ENCODE measurements at places on chromosomes 12 and 14.

DNA sequence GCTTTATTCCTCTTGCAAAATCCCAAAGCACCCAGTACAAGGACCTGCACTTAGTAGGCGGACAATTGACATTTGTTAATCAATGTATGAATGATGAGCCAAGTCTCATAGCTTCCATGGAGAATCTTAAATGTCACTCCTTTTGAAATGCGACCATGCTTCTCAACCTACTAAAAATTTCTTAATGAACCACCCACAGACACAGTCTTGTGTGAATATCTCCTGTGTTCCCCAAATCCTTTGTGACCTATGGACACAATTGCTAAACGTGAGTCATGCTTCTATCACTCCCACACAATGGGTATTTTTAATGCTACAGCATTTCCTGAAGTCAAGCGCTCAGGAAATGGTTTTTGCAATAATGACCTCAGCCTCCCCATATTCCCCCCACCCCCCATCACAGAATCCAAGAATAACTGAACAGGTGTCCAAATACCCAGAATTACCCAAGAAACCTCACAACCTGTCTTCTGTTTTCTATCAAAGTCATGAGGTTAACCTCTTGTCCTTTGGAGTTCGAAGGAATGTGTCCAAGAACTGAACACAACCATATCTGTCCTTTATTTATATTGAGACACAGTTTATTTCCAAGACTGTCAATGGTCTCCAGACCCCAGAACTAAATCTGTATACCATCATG is 163.6 kb upstream of the PLEKHG7 start:
- no peak for DNase-seq

DNA sequence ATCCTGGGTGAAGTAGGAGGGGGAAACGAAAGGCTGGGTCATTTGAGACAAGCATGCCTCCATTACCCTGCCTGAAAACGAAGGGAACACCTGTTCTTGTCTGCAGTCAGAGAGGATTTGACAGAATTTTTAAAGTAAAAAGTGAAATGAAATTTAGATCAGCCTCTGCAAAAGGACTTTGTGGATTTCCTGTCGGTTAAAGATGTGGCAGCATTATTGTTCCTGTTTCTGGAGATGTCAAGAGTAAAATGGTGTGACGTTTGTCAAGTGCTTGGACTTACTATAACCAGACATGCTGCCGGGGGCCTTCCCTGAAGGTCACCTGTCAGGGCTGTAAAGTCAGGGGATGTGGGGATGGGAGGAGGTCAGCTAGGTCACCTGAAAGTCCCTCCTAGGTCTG is 32.0 kb downstream of the NRXN3 start:
- no peak for DNase-seq

DNA sequence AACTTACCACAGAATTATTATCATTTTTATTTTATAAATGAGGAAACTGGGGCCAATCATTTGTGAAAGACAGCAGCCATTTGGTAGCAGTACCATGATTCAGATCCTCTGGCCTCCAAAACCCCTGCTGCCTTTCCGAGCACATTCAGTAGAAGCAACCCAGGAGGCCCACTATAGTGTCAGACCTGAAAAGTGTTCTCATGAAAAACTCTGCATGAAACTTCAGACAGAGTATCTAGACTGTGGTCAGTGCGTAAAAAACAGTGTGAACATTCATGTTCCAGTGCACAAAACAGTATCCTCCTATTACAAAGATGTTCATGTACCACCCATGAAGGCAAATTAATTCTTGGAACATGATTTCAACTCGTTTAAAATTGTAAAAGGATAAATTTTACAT is 112.0 kb downstream of the EPS8 start:
- no peak for DNase-seq

- peak; percentile 85 for DNase-seq
Measured at GRCh38 chr12:120231316-120232011, 30.6 kb upstream of the RPLP0 start.

- DNase-seq: no peak
Measured at GRCh38 chr14:95183532-95184412, 26.4 kb upstream of the DICER1 start.

DNA sequence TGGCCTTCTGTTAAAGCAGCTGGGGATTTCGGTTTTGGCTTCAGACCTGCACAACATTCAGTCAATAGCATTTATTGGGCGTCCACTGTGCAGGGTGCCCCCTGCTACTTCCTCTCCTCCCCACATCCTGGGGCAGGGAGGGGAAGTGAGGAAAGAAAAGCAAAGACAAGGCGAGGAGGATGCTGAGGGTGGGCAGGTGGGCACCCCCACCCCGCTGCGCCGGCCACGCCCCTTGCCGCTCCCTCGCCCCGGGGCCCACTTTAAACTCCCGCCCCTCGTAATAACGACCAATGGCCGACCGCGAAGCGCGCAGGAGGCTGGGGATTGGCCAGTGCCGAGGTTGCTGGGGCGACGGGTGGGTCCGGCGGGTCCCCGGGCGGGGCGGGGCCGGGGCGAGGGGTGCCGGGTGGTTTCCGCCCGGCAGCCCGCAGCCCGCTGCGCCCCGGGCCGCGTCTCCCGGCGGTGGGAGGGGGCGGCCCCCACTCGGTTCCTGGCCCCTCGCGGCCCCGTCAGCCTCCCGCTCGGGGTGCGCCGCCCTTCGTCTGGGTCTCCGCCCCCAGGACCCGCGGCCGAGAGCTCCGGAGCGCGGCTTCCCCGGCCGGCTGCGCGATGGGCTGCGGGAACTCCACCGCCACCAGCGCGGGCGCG is at the start of gene C12orf75:
TSS of gene C12orf75 (plus strand) at position 409 of the 648 bp plus-strand sequence. CDS start at position 610, 201 bp downstream.
- DNase-seq: peak; percentile 84

DNA sequence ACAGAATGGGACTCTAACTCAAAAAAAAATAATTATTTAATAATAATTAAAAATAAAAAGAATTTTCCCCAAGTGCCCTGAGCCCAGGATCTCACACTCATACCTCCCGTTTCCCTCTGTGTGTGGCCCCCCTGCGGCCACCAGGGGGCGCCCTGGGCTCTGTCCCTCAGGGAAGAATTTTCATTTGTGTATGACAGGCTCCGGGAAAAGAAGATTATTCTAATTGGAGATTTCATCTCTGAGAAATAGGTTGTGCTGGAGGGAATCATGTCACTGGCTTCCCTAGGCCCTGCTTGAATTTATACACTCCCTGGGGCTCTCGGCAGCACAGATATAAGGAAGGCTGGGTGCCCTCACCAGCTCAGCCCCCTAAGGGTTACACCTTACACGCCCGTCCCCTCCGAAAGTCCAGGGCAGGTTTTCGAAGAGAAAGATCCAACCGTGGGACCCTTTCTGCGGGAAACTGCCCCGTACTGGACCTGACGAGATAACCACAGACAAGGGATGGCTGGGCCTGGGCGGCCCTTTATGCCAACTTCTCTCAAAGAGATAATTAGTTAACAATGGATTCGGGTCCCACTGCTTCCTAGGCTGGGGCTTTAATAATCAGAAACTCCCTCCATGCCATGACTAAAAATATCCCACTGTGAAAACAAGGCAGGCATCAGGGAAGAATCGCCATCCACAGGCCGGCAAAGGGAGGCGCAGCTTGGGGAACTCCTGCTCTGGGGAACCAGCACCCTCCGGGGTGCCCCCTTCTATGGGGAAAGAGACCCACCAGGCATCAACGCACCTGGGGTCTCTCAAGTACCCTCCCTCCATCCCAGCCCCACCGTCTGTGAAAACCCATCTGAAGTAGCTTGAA is 80.7 kb downstream of the KDM2B start:
- peak; percentile 80 for DNase-seq

DNA sequence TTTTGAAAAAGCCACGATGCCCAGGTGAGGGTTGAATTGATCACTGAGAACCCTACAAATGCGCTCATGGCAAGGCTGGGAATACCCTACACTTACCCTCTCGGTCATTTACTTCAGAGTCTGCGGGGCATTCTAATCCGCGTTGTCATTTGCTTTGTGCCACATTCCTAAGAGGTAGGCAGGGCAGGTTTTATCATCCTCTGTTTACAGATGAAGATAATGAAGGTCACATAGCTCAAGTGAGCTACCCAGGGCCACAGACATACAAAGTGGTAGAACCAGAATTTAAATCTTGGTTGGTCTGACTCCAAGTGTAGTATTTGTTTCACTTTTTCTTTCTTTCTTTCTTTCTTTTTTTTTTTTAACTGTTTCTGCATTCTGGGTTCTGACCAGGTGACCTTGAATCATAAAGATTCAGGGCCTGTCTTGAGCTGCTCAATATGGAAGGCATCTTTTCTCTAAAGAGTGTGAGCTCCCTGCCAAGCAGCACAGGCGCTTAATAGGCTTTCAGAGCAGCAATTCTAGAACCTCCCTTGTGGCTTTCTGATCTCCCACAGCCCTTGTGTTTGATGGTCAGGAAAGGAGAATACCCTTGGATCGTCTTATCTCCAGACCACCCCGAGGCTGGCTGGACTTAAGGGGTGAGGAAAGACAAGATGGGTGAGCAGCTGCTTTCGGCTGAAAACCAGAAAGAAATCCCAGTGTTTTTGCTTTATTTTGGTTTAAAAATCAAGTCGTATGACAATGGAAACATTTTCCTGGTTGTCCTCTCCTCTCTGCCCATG is 662 bp upstream of the BATF start:
- DNase-seq: no peak

- DNase-seq: no peak
Measured at GRCh38 chr12:113142173-113142885, 6.8 kb upstream of the RASAL1 start.

DNA sequence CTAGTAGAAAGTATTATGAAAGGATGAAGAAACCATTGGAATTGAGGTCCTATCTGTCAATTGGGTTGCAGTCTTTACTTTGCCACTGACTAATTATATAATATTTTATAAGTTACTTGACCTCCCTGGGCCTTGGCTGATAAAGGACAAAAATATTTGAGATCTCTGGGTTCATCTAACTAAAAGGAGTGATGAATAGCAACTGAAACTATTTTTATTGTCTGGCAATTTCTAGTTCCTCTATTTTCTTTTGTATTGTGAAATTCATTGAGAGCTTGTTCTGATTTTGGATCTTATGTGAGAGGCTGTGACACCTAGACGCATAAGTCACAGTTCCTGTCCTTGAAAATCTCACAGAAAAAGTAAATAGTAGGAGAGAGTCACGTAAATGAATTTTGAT is 415.7 kb upstream of the ATP2B1 start:
- DNase-seq: no peak

GRCh38 chr14:22300646-22301045 is 288.4 kb downstream of the DAD1 start:
- DNase-seq: no peak

GRCh38 chr12:72734581-72734980 is 462.4 kb downstream of the TRHDE start:
- no peak for DNase-seq

- DNase-seq: no peak
Measured at GRCh38 chr14:94600148-94600545, 12.0 kb upstream of the SERPINA3 start.

- no peak for DNase-seq
Measured at GRCh38 chr14:19851365-19851764, 23.6 kb upstream of the OR4K2 start.

- no peak for DNase-seq
Measured at GRCh38 chr12:911191-911826, 38.2 kb downstream of the RAD52 start.

- no peak for DNase-seq
Measured at GRCh38 chr12:56683-57346, 9.8 kb upstream of the IQSEC3 start.

GRCh38 chr14:65210822-65211182 is 108.5 kb upstream of the MAX start:
- DNase-seq: no peak

- DNase-seq: no peak
Measured at GRCh38 chr14:68231898-68232297, 412.3 kb downstream of the RAD51B start.

DNA sequence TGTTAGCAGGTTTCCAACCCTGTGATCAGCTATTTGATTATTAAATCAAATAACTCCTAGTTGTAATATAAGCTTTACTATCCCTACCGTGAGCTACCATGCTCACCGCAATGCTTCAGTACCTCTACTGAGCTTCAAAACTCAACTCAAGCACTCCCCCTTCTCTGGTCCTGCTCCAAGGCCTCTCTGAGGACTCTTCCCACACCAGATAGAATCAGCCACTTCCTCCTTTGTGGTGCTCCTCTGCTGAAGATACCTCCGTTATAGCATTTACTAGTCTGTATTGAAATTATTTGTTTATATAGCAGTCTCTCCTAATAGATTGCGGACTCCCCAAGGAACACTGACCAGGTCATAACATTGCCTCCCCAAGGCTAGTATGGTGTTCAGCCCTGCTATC is 17.5 kb downstream of the AREL1 start:
- no peak for DNase-seq

DNA sequence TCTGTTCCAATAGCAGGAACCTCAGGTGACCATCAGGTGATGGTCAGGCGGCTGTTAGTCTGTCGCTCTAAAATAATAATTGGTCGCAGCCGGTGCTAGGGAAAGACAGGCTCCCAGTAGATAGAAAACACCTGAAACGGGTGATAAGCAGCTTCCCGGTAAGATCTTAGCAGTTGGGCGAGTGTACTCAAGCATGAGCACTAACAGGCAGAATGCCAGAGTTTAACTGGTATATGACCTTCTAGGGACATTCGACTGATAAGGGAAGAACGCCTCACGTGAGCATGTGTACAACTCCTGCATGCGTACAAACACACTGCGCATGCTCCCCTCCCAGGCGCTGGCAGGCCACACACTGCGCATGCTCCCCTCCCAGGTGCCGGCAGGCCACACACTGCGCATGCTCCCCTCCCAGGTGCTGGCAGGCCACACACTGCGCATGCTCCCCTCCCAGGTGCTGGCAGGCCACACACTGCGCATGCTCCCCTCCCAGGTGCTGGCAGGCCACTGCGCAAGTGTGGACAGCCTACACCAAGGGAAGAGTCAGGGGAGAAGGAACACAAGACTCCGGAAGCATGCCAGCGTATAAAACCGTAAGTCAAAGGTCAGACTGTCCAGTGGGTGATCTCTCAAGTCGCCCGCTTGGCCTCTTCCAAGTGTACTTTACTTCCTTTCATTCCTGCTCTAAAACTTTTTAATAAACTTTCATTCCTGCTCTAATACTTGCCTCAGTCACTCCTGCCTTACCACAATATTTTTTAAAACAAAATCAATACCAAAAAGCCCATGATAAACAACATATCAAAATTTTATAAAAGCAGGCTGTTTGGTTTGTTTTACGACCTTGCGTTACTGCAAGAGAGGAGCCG is 24.5 kb downstream of the GPRC5D start:
- DNase-seq: peak; percentile 53

- DNase-seq: no peak
Measured at GRCh38 chr14:43003845-43004244, 1397.2 kb downstream of the LRFN5 start.

GRCh38 chr14:44616204-44616603 is 109.1 kb upstream of the FSCB start:
- no peak for DNase-seq

GRCh38 chr14:105091517-105092170 is 26.4 kb upstream of the GPR132 start:
- no peak for DNase-seq

- no peak for DNase-seq
Measured at GRCh38 chr12:116697305-116697704, 40.6 kb downstream of the SPRING1 start.

- no peak for DNase-seq
Measured at GRCh38 chr12:43277651-43278540, 274.1 kb downstream of the ADAMTS20 start.

All from stimulated activated CD4-positive, alpha-beta T cell treated with anti-CD3 and anti-CD28 coated beads, Interleukin-4, amount 100 ng/mL, for 24 hours (primary cell).